ENCODE measurements at places on chromosomes 6 and 20.

DNA sequence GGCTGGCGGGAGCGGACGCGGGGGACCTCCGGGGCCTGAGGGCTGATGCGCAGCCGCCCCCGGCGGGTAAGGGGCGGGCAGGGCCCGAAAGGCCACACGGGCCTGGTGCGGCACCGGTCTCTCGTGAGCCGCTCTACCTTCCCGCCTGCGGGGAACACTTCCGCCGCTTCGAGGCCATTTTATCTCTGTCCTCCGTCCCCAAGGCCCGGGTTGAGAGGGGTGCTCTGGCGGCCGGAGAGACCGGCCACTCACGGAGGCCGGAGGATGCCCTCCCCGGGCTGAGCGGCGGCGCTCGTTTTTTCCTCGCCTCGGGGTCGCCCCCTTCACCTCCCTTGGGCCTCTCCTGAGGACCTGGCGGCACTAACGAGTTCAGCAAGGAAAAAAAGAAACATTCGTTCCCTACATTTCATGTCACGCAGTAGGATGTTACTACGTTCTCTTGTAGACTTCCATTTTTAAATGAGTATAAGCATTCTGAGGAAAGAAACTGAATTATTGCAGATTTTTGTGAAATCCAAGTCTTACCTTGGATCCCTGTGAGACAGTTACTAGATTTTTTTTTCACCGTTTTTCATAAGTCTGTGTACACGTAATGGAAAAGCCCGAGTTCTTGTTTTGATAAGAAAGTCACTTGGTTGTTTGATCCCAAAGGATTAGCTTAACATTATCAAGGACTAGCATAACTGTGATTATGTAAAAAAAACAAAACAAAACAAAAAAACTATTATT is 575 bp downstream of the WTAP start:
- DNase-seq, result no peak

- DNase-seq, result no peak
These were observed 33.3 kb downstream of the PDRG1 start for GRCh38 chr20:31918466-31919105.

- no peak for DNase-seq
These were observed 96.9 kb downstream of the PRSS35 start for GRCh38 chr6:83609248-83609647.

GRCh38 chr6:49744259-49744658 is at the start of gene CRISP3:
Gene CRISP3 (minus strand): TSS chr6:49744388. CDS start chr6:49744367, 21 bp downstream.
- DNase-seq, result no peak

DNA sequence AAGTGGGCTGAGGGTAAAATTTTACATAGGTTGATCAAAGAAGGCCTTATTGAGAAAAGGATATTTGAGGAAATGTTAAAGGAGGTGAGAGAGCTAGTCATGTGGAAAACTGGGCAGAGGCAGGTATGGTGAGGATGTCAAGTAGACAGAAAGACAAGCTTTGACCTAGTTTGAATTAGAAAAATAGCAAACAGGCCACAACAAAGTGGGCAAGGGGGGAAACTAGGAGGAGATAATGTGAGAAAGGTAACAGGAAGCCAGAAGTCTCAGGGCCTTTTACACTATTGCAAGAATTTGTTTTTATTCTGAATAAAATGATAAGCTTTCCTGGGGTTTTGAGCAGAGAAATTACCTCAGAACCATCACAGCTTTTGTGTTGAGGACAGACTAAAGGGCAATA is 115.7 kb downstream of the RWDD2A start:
- no peak for DNase-seq

GRCh38 chr6:54255886-54256285 is 52.4 kb upstream of the TINAG start:
- no peak for DNase-seq

- DNase-seq, result no peak
These were observed 11.5 kb downstream of the PEDS1 start for GRCh38 chr20:50141811-50142561.

GRCh38 chr6:16623731-16624130 is 137.5 kb downstream of the ATXN1 start:
- DNase-seq, result no peak

GRCh38 chr6:36975231-36976006 is 10.6 kb downstream of the MTCH1 start:
- DNase-seq, result no peak

DNA sequence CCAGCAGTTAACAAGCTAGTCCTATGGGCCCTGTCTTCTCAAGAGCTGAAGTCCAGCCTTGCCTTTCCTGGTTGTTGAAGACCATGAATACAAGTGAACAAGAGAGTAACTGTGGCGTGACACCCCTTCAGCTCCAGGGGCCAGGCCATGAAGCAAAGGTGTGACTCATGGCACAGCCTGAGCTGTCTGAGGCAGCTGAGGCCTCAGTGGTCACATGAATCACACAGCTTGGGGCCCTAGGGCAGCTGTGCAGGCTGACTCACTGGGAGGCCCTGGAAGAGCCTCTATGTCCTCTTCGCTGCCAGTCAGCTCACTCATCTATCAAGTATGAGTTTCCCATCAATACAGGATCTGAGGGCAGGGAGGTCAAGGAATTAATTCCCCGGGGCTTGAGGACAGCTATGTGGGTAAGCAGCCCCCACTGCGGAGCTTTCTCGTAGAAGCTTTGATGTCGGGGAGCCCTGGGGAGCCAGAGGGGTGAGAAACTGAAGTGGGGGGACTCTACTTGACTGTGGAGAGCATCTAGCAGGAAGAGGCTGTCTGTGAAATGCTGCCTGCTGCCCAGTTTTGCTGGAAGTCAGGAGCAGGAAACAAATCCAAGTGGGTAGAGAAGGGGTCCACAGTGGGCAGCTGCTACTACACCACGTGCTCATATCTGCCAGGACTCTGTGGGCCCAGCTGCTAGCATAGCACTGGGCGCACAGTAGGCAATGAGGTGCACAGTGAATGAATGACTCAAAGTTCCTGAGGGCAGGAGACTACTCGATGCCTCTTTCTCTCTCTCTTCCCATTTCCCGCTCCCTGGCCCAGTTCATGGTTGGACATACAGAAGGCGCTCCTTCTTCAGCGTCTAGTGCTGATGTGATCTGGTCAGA is 13.7 kb upstream of the FAM83C start:
- no peak for DNase-seq

- no peak for DNase-seq
These were observed 24.0 kb downstream of the ACSS1 start for GRCh38 chr20:25033924-25034300.

DNA sequence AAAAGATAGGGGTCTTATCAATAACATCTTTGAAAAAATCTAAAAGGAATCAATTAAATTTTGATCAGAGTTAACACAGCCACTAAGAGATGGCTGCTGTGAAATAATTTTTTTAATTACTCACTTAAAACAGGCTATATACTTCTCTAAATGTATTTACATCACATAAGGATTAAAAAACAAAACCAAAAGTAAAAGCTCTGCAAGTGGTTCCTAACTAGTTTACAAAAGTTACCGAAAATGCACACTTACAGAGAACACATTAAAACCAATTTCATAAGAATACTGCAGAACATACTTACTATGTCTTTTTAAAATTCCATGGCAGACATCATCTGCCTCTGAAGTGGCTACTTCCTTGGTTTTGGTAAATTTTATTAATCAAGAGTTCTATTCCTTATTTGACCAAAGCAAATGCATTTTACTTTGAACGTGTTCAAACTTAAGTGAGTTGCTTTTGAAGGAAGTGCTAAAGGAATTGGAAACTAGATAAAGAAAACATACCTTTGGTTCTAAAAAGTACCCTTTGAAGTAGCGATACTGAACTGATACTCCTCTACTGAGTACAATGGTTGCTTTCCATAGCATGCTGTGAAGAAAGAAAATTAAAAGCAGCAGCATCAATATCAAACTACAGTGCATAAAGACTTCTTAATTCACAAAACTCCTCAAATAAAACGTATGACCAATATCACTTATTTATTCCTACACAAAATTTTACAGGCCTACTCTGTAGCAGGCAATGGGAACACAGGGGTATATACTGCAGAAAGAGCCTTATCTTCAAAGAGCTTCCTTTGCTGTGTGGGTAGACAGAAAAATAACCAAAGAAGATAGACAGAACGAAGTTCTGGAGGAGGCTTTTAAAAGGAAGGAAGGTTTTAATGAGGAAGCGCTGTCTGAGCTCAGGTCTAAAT is 157.1 kb upstream of the SHLD1 start:
- no peak for DNase-seq

DNA sequence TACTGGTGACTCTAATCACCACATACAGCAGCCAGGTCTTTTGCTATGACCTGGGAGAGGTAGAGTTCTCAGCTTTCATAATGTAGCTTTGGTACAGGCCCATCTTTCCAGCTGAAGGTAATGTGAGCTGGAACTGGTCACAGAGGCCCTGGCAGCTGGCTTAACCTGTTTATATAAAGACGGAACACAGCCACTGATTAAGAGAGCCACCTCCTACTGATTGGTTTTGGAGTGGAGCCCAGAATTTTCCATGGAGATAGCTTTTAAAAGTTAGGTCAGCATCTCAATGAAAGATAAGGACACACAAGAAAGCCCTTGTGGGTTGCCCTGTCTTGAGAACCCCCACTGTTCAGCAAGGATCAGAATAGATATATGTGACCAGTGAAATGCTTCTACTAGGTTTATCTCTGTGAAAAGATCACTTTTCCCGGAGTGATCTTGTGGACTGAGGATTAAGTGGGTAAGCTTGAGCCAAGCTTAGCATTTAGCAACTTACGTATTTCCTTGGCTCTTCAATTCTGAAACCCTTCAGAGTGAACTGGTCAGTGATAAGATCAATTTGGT is 213.7 kb upstream of the CITED2 start:
- DNase-seq, result peak; percentile 70

Data from lung (tissue), 17 donors.